ENCODE measurements at places on chromosomes 3 and 15.

GRCh38 chr15:85473455-85473854 is 93.1 kb downstream of the AKAP13 start:
- peak; percentile 83 for DNase-seq

- no peak for DNase-seq
Measured at GRCh38 chr3:42713747-42714146, 11.1 kb upstream of the HHATL start.

GRCh38 chr3:33993631-33994030 is 195.2 kb downstream of the PDCD6IP start:
- peak; percentile 40 for DNase-seq

DNA sequence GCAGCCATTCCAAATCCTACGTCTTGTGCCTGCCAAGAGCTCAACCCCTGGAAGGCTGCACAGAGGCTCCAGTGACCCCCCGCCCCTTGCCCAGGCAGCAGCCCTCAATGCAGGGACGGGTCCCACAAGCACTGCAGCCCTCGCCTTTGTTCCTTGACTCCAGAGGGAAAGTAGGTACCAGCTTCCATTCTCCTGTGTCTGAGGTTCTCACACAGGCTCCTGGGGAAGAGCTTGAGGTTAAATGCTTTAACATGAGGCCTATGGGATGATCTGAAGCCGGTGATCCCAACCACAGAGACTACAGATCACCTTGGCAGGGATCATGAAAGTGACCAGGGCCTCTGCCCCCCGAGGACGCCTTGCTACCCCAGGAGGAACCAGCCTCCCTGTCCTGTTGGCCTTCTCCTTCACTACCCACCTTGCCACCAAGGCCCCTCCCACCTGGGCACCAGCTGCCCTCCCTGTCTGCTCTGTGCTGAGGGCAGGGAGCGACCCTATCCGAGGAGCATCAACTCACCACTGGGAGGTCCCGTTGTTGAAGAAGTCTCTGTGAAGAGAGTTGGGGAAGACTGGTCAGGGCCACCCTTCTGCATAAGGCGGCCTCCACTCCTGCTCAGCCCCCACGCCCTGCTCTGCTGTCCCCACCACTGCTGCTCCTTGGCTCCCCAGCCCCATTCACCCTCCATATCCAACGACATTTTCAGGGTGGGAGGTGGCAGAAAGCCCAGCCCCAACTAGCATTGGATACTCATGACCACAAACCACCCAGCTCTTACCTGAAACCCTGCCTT is 95.3 kb downstream of the SEC22A start:
- no peak for DNase-seq

- no peak for DNase-seq
Measured at GRCh38 chr3:54941690-54942362, 14.0 kb upstream of the LRTM1 start.

DNA sequence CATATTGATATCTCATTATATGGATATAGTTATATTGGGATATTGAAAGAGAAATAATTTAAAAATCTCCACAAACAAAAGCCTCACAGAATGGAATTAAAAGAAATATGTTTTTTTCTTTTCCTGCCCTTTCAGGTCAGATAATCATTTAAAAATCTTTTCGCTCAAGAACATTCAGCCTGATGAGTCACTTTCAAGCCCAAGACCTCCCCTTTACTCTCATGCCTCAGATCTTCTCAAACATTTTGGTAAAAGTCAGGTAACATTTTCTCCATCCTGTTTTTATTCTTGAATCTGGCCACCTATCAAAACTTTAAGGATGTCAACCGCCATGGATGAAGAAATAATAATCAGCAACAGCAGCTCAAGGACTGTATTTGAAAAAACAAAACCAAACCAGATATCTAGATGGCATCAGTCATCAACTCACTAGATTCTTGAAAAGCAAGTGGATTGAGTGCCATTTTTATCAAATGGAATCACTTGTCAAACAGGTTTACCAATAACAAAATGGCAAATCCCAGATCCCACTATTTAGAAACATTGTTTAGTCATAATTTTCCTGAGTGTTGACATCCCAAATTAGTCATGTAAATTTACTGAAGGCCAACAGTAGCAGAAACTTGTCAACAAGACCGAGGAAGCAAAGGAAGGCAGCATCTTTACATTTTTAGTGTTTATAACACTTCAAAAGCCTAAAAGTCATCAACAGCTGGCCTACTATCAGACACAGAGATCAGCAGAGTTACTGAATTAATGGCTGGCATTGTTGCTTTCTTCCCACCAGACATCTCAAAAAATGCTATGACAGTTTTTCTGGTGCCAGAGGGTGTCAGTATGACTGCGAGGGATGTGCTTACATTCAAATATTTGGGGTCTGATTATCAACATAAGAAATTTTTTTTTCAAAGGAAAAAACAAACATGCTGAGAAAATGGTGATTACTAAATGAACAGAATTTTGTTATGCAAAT is 444.7 kb downstream of the MAGI1 start:
- no peak for DNase-seq

DNA sequence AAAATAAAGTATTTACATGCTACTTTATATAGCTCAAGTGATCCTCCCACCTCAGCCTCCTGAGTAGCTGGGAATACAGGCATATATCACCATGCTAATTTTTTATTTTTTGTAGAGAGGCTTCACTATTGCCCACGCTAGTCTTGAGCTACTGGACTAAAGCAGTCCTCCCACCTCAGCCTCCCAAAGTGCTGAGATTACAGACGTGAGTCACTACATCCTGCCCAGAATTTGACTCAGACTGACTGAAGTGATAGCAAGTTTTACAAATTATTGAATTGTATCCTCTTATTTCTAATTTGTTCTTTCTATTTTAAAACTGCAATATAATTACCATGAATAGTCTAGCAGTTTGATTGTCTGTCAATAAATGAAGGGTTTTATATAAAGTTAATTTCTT is 210.3 kb upstream of the CGNL1 start:
- peak; percentile 71 for DNase-seq

GRCh38 chr3:39513791-39514369 is 46.4 kb downstream of the MOBP start:
- no peak for DNase-seq

DNA sequence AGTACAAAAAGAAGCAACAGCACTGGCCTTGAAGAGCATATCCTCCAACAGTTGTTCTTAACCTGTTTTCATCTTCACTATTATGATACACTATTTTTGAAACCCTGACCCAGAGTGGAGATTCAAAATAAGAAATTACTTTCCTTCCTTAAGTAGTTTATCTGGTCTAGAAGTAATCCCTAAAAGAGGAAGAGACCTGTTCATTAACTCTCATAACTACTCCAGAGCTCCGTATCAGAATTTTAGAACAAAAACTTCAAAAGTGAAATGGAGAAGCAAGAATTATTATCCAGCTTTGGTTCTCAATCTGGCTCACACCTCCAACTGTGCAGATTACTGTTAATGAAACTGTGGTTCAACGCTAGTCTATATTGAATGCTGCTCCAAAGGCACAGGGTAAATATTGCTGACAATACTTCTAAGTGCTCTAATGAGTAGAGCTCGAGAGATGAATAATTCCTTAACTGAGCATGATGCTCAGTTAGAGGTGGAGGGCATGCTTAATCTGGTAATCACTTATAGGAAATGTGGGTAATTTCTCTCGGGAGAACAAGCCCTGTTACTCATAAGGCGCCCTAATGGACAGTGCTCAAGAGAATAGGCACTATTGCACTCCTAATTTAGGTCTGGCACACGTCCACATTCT is 5.2 kb downstream of the LCMT2 start:
- DNase-seq, result no peak

DNA sequence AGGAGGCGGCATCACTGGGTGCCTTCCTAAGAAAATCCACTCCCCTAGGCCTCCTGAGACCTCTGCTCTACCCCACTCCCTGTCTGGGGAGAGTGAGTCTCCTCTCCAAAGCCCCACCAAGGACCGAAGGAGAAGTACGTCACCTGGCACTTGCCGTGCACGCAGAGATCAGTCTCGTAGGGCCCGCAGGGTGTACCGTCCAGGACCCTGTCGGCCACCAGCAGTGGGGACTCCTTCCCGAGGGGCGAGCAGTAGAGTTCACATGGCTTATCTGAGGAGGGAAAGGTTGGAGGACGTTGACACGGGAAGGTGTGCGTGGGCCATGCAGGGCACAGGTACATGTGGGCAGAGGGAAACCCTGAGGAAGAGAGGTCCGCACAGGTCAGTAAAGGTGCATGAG is 232.9 kb downstream of the ADAMTS17 start:
- DNase-seq, result no peak

DNA sequence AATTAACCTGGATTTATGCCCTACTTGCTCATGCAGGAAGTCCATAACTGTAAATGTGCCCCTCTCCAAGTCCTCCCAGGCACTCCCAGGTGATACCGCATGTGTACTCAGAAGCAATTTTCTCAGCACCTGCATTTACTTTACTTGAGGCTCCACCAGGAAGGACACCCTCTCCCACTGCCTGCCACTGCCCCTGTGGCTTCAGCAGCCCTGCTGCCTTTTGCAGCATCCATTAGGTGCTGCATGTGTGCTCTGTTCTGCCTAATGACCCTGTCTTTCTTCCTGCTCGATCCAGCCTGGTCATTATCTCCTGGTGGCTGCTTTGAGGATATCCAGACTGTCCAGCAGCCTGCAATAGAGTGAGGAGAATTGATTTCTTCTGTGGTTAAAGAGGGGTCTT is 107.6 kb upstream of the SEMA6D start:
- DNase-seq, result no peak

DNA sequence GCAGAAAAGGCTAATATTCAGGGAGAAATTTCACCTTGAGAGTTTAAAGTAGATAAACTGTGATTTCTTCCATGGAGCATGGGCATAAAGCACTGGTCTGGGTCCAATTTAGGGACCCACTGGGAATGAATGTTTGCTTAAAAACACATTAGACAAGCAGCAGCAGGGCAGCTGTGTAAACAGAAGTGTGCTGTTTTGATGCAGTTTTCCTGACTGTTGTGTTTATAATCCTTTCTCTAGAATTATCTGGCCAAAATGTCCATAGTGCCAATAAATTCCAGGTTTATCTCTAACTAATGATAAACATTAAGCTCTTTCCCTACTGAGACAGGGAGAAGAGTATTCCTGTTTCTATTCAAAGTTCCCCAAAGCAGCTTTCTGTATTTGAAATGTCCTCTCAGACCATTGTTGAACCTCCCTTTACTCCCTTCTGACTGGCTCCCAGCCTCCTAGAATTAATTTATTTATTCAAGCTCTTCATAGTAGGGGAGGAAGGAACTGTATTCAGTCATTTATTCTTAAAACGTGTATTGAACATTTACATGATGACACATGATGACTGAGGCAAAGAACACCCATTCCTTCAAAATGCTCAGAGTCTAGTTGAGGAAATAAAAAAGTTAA is 7.0 kb upstream of the TM4SF18 start:
- peak; percentile 49 for DNase-seq

DNA sequence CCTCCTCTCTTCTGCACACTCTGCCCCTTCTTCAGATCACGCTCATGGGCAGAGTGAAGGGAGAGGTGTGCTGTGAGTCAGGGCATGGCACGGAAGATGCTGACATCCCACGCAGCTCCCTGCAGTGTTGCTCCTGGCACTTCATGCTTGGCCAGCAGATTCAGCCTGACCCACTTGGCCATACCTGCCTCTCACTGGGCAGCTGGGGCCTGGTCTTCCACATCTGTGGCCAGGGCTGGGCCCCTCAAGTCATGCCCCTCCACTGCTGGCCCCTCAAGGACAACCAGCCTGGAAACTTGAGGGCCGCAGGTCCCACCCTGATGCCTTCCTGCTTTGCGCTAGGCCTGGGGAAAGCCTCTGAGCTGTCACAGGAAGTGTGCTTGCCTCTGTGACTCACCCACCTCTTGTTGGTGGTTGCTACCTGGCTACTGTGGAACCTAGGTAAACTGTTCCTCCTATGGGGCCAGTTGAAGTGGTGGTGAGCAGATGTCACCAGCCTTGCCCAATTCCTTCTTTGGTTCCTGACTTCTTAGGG is 48.7 kb downstream of the BSN start:
- DNase-seq, result no peak

GRCh38 chr3:161263057-161263456 is 41.9 kb downstream of the NMD3 start:
- DNase-seq, result peak; percentile 85

DNA sequence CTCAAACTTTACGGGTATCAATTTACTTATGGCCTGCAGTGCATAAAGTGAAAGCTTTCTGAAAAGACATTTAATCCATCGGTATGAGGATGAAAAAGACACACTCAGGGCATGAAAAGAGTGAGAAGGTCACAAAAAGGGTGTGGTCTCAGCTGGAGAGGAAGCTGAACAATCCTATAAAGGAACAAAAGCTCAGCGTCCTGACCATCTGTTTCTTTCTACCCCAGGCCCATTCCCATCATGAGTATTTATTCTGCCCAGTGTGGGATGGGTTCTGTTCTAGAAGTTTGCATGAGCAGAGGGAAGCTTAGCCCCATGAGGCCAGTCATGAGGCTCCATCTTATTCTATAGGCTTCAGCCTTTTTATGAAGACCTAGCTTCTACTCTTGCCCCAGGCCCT is 144.6 kb downstream of the LPP start:
- DNase-seq, result no peak

DNA sequence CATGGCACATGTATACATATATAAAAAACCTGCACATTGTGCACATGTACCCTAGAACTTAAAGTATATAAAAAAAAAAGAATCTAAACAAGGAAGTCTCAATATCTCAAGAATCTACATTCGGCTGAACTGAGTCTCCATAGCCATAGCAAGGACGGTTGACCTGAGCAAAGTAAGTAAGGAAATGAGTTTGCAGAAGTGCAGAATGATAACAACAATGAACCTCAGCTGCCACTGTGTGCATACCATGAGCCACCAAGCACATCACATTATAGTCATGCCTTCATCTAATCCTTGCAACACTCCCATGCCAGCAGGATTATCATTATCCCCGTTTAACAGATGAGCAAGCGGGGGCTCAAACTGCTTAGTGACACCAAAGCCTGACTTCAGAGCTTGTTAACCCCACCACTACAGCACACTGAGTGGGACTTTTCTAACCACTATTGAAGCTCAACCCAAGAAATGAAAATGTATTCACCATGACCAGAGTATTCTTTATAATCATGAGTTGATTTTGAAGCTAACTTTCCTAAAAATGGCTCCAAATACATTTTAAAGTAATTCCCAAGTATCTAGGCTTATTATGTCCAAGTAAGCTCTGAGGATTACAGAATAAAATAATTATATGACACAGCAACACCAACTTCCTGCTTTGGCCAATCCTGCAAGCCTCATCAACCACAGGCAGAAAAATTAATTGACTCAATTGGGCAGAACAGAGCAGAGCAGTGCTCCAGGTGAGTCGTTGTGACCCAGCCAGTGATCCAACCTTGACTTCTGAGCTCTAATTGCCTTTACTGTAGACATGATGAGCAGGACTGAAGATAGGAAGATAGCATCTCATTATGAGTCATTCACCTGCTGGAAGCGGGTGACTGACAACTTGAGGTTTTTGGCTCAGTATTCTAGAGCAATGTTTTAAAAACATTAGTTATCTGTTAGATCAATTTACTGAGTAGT is 47.3 kb upstream of the IL12A start:
- DNase-seq, result peak; percentile 20

All from iris pigment epithelial cell (primary cell).